Esophagus muscularis mucosa (tissue), 4 donors: ENCODE measurements at places on chromosomes 4 and X. TPM values are rescaled to one million over a fixed set of nuclear protein-coding genes. Genes with fewer than 3 reads are reported as not detected.

- H3K27ac ChIP-seq = peak overlapping the region; percentile 77
- no peak for DNase-seq
- H3K27me3 ChIP-seq = no peaks in the 10 kb centered on the region
Observed at GRCh38 chr4:70722199-70722791, 531 bp downstream of the RUFY3 start.

DNA sequence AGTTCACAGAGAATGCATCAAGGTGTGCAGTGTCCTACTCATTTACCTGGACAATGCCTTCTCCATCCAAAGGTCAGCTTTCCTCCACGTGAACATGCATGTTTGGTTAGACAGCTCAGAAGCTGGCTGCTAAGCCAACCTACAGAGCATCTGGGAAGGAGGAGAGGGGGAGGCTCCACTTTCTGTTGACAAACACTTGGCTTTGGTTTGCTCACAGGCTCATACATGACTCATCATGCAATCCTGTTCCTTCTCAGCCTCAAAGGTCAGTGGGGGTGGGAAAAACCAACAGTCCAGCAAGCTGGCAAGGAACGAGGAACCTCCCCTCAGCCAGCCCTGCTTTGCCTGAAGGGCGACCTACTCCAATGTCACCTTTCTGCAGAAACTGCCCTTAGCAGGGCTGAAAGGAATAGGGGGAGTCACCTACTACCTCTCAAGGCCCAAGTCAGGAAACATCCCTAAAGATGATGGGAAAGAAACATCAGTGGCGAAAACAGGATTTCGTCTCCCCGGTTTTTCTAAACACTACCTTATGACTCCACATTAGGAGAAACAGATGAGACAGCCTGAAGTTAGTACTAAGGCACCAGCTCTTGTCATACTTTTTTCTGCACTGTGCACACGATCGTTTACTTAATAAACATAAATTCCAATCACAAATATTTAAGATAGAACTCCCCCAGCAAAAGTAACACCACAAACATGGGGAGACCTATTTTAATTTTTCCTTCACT lies 37.9 kb downstream of the RELL1 start:
- no peaks in the 10 kb centered on the region for H3K27me3 ChIP-seq
- H3K4me3 ChIP-seq = no peak overlapping the region
- H3K4me1 ChIP-seq = peaks cover 9% of the 10 kb centered on the region
- peaks cover 10% of the 10 kb centered on the region for H3K36me3 ChIP-seq
- DNase-seq = no peak
- H3K27ac ChIP-seq = no peak overlapping the region

DNA sequence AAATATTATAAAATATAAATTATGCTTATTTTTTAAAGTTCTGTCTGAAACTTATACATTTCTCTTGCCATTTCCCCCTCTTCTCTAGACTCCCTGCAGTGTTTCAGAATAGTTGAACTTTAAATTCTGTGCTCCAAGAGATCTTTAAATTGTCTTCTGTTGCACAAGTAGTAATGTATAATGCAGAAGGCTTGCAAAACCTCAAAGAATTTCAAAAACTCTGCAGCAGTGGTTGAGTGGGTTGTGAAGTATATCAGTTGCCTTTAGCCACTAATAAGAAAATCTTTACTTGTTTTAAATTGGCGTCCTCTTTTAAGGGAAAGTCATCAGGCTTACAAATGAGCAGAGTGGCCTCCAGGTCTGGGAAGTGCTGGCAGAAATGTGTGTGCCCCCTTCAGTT lies 1153.3 kb upstream of the PABPC4L start:
- H3K27me3 ChIP-seq = no peaks in the 10 kb centered on the region
- no peaks in the 10 kb centered on the region for H3K4me1 ChIP-seq
- H3K36me3 ChIP-seq = no peaks in the 10 kb centered on the region
- no peak overlapping the region for H3K27ac ChIP-seq

The CSAG2 gene
- total RNA-seq = not detected

DNA sequence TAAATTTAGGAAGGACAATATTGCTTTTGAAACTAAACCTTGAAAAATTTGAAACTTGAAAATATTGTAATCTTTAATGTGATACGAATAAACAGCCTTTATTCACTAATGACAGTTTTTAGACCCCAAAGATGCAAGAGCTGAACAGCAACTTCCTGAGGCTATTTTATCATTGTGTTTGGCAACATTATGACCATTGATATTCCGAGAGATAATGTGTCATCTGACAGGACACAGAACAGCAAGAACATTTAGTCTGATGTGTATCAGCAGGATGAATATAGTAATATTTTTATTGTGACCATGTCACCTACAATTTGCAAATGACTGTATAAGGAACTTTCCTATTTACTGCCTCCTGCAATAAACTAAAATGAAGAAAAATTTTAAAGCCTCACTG lies 316.0 kb downstream of the ADAM29 start:
- no peak overlapping the region for H3K4me3 ChIP-seq
- no peak overlapping the region for H3K27ac ChIP-seq
- no peaks in the 10 kb centered on the region for H3K4me1 ChIP-seq
- DNase-seq = no peak

DNA sequence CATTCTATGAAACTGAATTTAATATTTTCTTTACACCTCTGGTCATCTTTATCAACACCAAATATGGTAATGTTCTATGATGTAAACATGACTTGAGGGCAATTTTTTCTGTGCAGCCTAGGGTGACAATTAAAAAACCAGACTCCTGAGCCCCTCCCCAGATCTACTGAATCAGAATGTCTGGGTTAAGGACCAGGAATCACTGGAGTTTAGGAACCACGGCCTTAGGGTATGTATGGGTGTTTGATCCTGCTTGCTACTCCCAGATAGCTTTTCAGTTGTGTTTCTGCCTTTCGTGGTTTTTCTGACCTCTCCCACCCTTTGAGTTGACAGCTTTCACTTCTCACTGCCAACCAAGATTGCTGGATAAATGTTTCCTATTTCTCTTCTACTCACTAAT lies 332.2 kb downstream of the DHX15 start:
- no peak overlapping the region for H3K4me3 ChIP-seq
- H3K27ac ChIP-seq = no peak overlapping the region
- H3K36me3 ChIP-seq = no peaks in the 10 kb centered on the region
- DNase-seq = no peak
- H3K27me3 ChIP-seq = no peaks in the 10 kb centered on the region

DNA sequence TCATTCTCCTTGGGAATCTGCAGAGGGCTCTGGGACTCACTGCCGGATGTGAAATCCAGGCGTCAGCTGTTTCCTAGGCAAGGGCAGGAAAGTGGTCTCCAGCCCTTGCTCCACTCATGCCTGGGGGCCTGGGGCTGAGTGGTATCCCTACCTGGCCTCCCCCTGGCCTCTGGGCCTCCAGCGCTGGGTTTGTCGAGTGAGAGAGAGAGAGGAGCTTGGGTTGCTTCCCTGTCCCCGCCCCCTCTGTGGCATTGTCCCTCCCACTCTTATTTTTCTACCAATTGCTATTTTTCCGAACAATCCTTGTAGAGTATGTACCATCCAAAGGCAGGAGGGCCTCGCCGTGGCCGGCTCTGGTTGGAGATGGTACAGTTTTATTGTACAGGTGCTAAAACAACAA lies 53.1 kb downstream of the ELF4 start:
- no peak overlapping the region for H3K4me3 ChIP-seq
- no peak overlapping the region for H3K27ac ChIP-seq
- H3K27me3 ChIP-seq = no peaks in the 10 kb centered on the region
- no peak for DNase-seq

- H3K4me3 ChIP-seq = no peak overlapping the region
- no peaks in the 10 kb centered on the region for H3K27me3 ChIP-seq
Observed at GRCh38 chr4:56307423-56307822, 79.9 kb downstream of the AASDH start.

The ATOH1 gene
- total RNA-seq = not detected

The SULT1B1 gene
- total RNA-seq = 0.52 TPM

The HTR2C gene
- not detected for total RNA-seq

The TBCK gene
- 22.7 TPM for total RNA-seq

DNA sequence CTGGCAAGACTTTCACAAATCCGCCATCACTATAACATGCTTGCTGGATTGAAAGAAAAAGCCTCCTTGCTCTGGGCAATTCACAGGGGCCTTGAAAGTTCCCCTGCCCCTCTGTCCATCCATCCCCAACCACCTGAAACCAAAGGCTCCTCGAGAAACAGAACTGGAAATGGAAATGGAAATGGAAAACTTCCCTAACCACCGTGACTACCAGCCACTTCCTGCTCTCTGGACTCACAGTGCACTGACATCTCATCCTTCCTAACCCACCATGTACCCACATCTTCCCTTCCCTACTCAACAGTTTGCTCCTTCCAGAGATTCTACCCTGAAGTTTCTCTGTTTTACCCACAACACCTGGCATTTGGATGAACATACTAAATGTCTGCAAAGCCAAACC lies 603.6 kb upstream of the DIPK2B start:
- no peak overlapping the region for H3K4me3 ChIP-seq
- no peaks in the 10 kb centered on the region for H3K27me3 ChIP-seq
- H3K4me1 ChIP-seq = no peaks in the 10 kb centered on the region
- no peak for DNase-seq
- no peak overlapping the region for H3K27ac ChIP-seq
- no peaks in the 10 kb centered on the region for H3K36me3 ChIP-seq

DNA sequence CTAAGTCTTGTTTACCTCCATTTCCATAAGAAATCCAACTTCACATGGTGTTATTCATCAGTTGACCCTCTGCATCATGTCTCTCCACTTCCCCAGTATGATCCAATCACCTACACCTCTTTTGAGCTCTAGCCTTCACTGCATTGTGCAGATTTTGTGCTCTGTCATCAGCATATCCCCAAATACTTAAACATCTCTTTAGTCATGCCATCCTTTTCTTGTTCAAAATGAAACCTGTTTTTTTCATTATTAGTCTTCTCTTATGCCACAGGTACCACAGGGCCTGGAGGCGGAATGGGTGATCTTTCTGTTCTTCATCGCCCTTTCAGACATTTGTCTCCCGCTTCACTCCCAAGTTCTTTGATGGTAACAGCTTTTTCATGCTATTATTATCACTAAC lies 382.7 kb upstream of the GALNTL6 start:
- no peak overlapping the region for H3K4me3 ChIP-seq
- no peaks in the 10 kb centered on the region for H3K4me1 ChIP-seq
- DNase-seq = no peak
- no peaks in the 10 kb centered on the region for H3K27me3 ChIP-seq

- H3K27me3 ChIP-seq = no peaks in the 10 kb centered on the region
- H3K4me1 ChIP-seq = no peaks in the 10 kb centered on the region
- no peak for DNase-seq
- no peaks in the 10 kb centered on the region for H3K36me3 ChIP-seq
- no peak overlapping the region for H3K4me3 ChIP-seq
Observed at GRCh38 chr4:36734334-36734733, 452.9 kb downstream of the DTHD1 start.

The OFD1 gene
- total RNA-seq = 17.2 TPM

The IL3RA gene
- total RNA-seq = 19.1 TPM

DNA sequence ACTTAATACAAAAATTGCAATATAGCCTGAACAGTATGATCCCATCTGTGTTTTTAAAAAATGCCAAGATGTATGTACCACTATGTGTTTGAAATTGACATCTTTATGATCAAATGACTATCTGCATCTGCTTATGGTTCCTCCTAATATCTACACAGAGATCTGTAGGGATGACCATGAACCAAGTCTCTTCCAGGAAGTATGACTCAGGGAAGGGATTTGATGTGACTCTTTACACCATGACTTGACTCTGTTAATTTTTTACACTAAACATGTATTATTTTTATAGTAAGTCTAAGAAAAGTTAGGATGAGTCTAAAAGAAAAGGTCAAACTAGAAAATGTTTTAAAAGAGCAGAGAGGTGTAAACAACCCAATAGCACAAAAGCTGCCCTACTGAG lies 164.0 kb downstream of the SH3KBP1 start:
- H3K27ac ChIP-seq = no peak overlapping the region
- no peak for DNase-seq
- H3K36me3 ChIP-seq = no peaks in the 10 kb centered on the region
- no peaks in the 10 kb centered on the region for H3K27me3 ChIP-seq
